ENCODE measurements at places on chromosomes 2 and 18. TPM values are rescaled to one million over a fixed set of nuclear protein-coding genes. Genes with fewer than 3 reads are reported as not detected.

The EGR4 gene
- not detected for total RNA-seq

The EVX2 gene
- total RNA-seq, result not detected

DNA sequence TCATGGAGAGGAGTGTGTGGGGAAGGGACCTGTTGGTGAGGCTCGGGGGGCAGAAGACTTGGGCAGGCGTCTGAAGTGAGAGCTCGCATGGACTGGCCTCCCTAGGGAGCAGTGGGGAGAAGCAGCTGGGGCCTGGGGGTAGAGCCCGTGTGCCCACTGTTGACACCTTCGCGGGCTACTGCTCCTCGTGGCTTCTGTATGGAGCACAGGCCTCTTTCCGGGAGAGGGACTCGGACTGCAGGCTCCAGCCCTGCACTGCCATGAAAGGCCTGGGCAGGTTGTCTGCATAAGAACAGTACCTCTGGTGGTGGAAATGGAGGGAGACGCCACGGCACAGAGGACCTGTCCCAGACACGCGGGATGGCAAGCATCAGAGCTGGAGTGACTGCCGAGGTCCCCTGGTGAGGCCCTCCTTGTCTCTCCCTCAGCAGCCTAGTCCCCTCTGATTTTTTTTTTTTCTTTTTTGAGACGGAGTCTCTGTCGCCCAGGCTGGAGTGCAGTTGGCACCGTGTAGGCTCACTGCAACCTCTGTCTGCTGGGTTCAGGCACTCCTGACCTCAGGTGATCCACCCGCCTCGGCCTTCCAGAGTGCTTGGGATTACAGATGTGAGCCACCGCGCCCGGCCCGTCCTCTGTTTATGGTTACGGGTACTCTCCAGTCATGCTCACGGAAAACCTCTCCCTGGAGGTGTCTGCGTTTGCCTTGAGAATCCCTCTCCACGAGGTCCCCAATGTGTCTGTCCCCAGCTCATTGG lies 44.7 kb upstream of the PTMA start:
- no peaks in the 10 kb centered on the region for H3K36me3 ChIP-seq
- H3K4me3 ChIP-seq, result no peak overlapping the region
- H3K27ac ChIP-seq, result no peak overlapping the region
- H3K4me1 ChIP-seq, result peaks cover 31% of the 10 kb centered on the region
- no peak for DNase-seq

DNA sequence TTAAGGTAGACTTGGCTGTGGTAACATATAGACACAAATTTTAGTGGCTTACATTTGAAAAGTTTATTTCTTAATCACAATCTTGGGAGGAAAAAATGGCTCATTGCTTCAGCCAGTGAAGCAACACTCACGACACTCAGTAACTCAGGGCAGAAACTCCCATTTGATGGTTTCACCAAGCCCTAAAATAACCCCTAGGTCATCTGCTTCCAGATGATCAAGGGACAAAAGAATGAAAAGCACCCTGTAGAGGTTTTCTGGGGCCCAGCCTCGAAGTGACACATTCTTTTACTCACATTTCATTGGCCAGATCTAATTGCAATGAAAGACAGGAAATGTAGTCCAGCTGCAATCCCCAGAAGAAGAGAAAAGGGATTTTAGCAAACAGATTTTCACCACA lies 275.9 kb downstream of the TMX3 start:
- no peak for DNase-seq
- no peaks in the 10 kb centered on the region for H3K4me1 ChIP-seq
- H3K36me3 ChIP-seq, result no peaks in the 10 kb centered on the region
- no peak overlapping the region for H3K4me3 ChIP-seq
- H3K27me3 ChIP-seq, result no peaks in the 10 kb centered on the region
